ENCODE measurements at places on chromosomes 13 and 19. TPM values are rescaled to one million over a fixed set of nuclear protein-coding genes. Genes with fewer than 3 reads are reported as not detected.

Gene SIGLEC11
- not detected for total RNA-seq

Gene INSR
- 74.0 TPM for total RNA-seq

Gene KMT5C
- total RNA-seq, result 43.4 TPM

Gene HIF3A
- not detected for total RNA-seq

Gene CYP4F2
- total RNA-seq, result not detected

Gene OR7A5
- not detected for total RNA-seq

Gene RNF6
- 30.0 TPM for total RNA-seq

DNA sequence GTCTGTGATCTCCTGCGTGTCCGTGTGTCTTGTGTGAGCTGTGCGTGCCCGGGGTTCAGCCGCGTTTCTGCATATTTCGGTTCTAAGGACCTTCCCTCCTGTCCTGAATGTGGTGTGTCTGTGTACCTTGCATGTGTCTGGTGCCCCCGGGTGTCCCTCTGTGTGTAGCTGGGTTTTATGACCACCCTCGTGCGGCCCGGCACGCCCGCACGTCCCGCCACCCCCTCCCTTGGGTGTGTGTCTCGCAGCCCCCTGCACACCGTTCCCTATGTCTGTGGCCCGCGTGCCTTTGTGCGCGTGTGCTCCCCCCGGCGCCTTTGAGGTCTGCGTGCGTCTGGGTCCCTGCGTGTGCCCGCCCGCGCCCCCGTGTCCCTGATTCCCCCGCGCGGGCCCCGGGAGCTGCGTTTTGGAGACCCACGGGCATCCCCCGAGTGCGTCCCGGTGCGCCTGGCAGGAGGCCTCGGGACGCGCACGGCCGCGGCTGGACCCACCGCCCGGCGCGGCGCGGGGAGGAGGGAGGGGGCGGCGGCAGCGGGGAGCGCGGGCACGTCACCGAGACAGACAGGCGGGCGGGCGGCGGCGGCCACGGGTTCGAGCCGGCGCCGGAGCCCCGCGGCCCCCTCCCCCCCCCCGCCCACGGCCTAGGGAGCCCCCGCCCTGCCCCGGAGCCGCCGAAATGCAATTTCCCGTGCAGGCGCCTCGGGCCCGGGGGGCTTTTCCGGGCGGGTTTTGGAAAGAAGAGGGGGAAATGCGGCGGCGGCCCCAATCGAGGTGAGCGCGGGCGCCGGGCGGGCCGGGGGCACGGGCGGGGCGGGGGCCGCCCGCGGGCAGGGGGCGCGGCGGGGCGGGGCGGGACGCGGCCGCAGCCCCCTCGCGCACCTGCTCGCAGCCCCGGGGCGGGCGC, 12.0 kb upstream of the NANOS3 start:
- no peak for DNase-seq

All from OCI-LY7 (cell line).